ENCODE measurements at places on chromosomes 3 and 15.

DNA sequence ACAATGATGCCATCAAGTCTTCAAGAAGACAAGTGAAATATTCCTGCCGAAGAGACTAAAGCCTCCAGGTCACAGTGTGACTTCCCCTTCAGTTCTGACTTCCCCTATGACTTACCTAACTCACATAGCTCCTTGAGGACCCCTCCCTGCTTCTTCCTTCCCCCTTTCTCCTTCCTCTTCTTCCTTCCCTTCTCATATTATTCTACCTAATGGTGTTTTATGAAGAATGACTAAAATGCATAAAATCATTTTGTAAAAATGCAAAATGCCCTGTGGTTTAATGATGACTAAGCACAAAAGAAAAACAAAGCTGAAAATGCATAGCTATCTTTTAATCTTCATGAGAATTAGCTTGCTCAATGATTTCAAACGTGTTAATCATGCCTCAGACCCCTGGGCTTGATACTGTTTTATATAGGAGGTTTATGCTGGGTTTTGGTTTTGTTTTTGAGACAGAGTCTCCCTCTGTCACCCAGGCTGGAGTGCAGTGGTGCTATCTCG is 26.1 kb upstream of the TM4SF4 start:
- DNase-seq: no peak

DNA sequence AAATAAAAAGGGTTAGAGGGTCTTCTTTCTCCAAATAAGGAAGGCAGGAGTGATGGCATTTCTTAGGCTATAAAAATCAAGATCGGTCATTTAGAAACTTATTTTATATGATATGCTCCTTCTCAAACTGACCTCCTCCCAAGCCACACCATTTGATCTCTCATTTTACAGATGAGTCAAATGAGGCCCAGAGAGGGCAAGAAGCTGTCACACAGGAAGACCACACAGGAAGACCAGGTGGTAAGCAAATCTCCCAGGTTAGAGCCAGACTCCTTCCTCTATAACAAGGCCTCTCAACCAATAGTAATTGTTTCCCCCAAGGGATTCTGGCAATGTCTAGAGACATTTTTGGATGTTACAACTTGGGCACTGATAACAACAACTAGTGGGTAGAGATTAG is 13.8 kb downstream of the TLE3 start:
- no peak for DNase-seq

DNA sequence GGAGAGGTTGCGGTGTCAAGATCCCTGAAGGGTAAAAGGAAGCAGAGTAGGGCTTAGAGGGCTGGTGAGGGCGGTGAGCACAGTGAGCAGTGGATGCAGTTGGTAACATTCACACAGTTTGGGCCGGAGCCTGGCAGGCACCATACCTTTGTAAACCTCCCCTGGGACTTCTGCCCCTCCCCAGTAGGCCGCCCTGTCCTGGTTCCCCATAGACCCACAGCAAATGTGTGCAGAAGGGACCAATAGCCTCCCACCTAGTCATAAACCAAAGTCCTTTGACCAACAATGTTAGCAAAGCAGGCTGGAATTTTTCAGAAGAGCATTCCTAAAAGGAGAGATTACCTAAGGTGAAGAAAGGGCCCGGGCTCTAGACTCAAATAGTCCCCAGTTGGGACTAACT is 1.7 kb upstream of the PHGR1 start:
- no peak for DNase-seq

GRCh38 chr3:59737241-59737640 is 687.4 kb upstream of the CFAP20DC start:
- no peak for DNase-seq

GRCh38 chr15:87792250-87793040 is 464.1 kb downstream of the NTRK3 start:
- DNase-seq: no peak

- DNase-seq: no peak
These were observed 21.0 kb upstream of the NFKBIZ start for GRCh38 chr3:101828276-101828675.

- no peak for DNase-seq
These were observed 945.6 kb downstream of the MCTP2 start for GRCh38 chr15:95176794-95177577.

- no peak for DNase-seq
These were observed 810 bp upstream of the THRB start for GRCh38 chr3:24495326-24495994.

- DNase-seq: no peak
These were observed 27.6 kb upstream of the RAB7A start for GRCh38 chr3:128698211-128699047.

- no peak for DNase-seq
These were observed 6.3 kb upstream of the HES1 start for GRCh38 chr3:194129581-194130133.

GRCh38 chr3:173745952-173746682 is 348.6 kb downstream of the NLGN1 start:
- no peak for DNase-seq

- no peak for DNase-seq
These were observed 287.2 kb downstream of the SHQ1 start for GRCh38 chr3:72560846-72561675.

DNA sequence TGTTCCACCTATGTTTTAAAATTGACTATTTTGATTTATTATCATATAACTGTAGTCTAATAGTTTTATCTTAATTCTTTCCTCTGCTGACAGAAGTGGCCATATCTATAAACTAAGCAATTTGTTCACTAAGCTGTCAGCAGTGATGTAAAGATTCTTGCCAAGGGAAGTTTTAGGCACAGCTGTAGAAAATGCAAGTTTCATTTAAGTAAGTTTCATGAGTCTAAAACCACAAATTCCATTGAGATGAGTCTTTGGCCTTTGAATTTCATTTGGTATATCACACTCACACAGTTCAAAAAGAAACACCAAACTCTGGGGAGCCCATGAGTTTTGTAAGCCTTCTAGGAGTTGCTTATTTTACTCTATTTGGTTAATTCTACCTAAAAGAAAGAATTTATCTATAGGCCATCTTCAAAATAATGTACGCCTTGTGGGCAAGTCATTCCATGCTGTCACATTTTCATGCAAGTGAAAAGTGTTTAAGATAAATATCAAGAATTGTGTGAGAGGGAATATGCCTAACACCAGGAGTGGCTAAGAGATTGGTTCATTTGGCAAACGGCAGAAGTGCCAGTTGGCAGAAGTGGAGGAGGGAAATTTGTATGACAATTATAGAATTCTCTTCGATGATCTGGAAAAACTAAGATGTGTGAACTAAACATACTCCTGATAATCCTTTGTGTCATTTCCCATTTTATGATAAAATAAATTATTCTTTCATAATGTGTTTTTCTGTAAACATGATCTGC is 292.9 kb downstream of the ZIC4 start:
- DNase-seq: no peak

DNA sequence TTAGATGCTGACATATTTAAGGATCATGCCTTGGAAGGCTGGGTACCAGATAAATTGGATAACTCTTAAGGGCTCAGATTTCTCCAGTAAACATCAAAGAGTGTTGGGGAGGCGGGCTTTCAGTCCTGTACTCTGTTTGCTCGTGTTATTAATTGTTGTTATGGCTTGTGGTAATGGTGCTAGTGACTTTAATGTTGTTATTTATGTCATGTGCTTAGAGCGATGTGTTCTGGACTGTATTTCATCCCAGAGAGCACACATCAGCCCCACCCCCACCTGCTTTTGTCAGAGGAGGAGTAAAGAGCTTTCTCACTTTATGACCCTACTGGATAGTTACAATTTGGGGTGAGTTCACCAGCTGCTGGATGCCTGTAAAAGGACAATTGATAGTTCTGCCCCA is 386.3 kb downstream of the EPHB1 start:
- no peak for DNase-seq

- no peak for DNase-seq
These were observed 20.7 kb upstream of the LPP start for GRCh38 chr3:188133219-188133618.

Measured in stimulated activated CD4-positive, alpha-beta T cell treated with anti-CD3 and anti-CD28 coated beads, Interleukin-1b, Interleukin-23, amount 100 ng/mL, for 1 hour (primary cell).